ENCODE measurements at places on chromosomes 2 and 18. TPM values are rescaled to one million over a fixed set of nuclear protein-coding genes. Genes with fewer than 3 reads are reported as not detected.

DNA sequence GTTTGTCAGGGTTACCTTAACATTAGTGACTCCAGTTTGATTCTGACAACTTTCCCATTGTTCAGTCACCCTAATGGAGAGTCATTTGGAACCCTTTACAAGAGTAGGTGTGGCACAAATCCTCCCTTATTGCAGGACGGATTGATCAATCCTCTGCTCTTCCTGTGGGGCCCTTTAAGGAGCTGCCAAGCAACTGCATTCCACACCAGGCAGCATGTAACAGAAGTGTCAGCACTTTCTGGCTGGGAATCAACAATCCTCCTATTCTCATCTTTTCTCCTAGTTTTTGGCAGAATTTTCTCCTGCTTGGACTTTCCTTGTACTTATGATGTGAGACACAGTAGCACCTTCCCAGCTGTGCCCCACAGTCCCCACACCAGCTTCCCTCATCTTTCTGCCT lies 177.8 kb downstream of the ST6GAL2 start:
- no peak for ATAC-seq

IL36A gene
- 167 TPM for total RNA-seq

PGAP1 gene
- 10.5 TPM for total RNA-seq

CIB4 gene
- not detected for total RNA-seq

- ATAC-seq, result peak; percentile 36
Observed at GRCh38 chr2:8993902-8994278, 9.6 kb downstream of the MBOAT2 start.

DNA sequence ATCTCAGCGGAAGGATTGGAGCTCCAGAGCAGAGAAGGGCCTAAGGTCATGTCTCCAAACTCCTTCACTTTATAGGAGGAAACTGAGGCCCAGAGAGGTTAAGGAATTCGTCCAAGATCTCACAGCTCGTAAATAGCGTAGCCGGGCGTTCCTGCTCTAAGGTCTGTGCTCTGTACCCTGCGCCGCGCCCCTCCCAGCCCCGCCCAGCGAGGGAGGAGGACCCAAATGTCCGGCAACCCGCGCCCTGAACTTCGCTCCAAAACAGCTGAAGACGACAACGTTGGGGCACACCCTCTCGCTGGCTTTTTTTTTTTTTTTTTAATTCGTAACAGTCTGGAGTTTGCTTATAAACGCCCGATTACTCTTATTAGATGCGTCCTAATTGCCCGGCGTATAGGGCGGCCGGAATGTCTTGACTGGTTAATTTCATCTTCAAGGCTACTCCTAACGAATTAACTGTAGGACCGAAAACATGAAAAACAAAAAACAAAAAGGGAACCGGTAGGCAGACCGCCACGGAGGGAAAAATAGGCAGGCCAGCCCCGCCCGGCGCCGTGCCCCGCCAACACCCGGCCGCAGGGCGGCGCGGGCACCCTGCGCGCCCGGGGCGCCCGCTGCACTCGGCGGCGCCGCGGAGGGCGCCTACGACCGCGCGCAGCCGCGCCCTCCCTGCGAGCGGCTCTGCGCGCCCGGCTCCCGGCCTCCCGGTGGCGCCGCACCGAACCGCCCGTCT lies 928 bp upstream of the FOSL2 start:
- peak; percentile 55 for ATAC-seq

DNA sequence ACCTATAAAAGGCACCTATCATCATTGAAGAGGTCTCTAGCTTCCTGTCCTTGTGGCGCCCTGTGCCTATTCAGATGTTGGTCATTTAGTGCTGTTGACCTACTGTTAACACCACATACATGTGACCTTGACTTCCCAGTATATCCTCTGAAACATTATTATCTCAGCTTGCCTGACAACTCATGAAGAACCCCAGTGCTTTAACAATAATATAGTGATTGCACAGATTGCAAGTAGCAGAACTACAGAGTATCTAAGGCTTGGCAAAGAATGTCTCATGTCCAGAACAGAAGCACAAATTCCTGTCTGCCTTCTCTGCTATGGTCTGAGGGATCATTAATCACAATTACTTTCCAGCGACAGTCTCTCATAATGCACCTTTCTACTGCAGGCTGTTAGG lies 165.3 kb downstream of the LCLAT1 start:
- ATAC-seq, result no peak

- ATAC-seq, result no peak
Observed at GRCh38 chr18:6204476-6204875, 210.2 kb downstream of the L3MBTL4 start.

DNA sequence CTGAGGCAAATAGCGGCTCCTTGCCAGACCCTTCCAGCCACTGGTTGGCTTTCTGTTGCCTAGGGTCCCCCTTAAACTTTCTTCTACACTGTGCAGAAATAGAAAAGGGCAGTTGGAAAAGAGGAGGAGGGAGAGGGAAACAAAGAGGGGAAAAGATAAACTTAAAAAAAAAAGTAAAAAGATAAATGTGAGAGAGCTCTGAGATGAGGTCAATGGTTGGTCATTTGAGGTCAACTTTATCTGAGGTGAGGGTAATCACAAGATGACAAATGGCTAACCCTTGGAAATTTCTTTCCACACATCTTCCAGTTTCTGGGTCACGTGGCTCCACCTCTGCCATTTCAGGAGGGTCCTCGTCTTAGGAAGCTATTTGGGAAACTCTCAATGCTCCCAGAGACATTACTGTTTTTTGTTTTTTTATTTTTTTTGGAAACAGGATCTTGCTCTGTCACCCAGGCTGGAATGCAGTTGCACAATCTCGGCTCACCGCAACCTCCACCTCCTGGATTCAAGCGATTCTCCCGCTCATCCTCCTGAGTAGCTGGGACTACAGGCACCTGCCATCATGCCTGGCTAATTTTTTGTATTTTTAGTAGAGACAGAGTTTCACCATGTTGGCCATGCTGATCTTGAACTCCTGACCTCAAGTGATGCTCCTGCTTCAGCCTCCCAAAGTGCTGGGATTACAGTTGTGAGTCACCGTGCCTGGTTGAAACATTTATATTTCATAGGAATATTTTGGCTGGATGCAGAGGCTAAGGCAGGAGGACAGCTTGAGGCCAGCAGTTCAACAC lies 199.9 kb downstream of the TGIF1 start:
- no peak for ATAC-seq

DNA sequence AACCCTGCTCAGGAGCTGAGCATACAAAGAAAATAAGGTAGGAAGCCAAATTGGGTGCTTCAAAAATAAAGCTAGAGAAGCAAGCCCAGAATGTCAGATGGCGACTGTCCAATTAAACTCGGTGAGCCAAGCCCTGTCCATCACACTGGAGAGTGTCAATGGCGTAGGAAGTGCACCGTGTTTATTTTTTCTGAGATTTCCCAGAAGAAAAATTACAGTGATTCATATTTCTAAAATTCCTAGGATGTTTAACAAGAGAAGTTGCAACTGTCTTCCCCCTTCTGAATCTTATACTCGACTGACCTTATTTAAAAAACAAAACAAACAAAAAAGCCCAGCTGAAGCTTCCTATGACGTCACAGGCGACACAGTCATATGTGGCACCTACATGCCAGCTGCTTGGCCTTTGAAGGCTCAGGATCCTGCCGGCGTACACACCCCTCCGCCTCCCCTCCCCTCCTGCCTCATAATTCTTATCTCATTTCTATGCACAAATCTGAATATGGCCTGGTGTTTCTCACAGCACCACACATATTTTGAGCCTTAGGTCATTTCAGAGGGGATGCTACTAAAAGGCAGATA lies 60.8 kb downstream of the MBP start:
- ATAC-seq, result no peak

DSG1 gene
- 33.7 TPM for total RNA-seq

SLC4A3 gene
- 3.0 TPM for total RNA-seq

GRCh38 chr18:543447-544078 lies 36.6 kb upstream of the CETN1 start:
- ATAC-seq, result no peak

- no peak for ATAC-seq
Observed at GRCh38 chr2:178796079-178796677, 11.0 kb downstream of the TTN start.

DYNC2LI1 gene
- 10.3 TPM for total RNA-seq

DNA sequence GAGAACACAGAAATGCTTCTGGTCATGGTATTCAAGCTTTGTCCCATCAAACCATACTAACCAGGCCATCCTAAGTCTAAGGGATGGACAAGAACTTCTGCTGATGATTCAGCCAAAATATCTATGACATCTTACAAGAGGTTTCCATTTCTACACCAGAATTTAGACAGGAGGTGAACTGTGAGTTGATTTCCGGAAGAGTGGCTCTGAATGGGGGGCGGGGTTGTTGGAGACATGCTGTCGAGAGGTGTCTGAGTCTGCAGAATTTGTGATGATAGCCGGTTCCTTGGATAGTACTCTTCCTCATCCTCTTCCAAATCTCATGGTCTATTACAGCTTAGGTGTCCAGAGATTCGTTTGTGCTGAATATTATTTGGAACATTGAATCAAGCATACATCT lies 408.7 kb upstream of the TCF4 start:
- ATAC-seq, result peak; percentile 54
